EH (cell line): ENCODE measurements at places on chromosomes 13 and 19.
A peak's percentile ranks its signal among the peaks of the same experiment; 100 is the strongest.

GRCh38 chr19:10549733-10550132 lies 6.0 kb downstream of the ATG4D start:
- DNase-seq: no peak

DNA sequence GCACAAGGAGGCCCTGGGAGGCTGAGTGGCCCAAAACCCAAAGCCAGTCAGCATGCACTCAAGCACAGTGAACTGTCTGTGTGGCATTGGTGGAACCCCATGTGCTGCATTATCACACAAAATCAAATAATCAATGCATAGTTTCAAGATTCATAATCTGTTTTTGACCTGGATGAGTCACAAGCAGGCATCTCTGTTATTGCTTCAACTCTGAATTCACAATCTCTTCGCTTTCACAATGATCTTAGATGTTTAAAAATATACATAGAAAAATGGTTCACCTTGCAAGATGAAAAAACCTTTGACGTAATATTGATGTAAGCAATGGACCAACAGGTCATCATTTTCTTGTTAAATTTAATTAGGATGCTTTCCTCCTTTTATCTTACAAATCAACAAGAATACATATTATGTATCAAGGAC lies 455.4 kb downstream of the IRS2 start:
- DNase-seq: peak; percentile 39

GRCh38 chr19:15050639-15051038 lies 1.4 kb downstream of the CASP14 start:
- no peak for DNase-seq

GRCh38 chr13:105719859-105720258 lies 815.6 kb downstream of the EFNB2 start:
- no peak for DNase-seq

DNA sequence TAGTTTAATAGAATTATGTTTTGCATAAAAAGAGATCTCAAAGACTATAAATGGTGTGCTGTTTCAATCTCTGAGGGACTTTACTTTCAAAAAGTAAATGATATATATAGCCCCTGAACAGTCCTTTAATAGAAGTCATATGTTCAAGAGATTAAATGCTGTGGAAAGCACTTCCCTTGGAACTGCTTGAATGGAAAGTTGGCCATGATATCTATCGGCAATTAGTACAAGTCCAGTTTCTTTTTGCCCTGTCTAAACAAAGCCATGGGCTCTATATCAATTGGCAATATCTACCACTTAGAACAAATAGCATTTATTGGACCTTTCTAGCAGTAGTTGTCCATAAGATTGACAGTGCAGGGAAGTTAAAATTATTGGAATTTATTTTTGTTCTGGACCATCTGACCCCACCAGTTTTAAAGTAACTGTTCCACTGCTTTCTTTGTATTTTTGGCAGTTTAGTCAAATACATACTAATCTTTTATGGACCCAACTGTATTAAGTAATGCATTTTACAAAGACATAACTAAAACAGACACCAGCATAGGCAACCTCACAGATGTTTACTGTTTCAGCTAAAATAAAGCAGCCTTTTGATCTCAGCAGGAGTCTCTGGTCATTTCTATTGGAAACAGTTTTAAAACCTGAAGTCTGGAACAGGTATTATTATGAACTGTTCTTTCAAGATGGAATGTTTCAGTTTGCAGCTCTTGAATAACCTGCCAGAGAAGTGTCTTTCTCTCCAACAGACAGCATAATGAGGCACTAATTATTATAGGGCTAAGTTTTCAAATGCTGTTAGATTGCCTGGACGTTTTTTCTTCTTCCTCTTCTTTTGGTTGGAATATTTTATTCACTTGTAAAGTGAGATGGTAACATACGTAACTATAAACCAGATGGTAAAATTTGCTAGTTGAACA lies 282.6 kb downstream of the DCLK1 start:
- no peak for DNase-seq

- no peak for DNase-seq
Measured at GRCh38 chr19:54189145-54189734, at the start of gene MBOAT7. MBOAT7 (minus strand) TSS chr19:54189580; CDS start chr19:54188508, 1,072 bp downstream.

DNA sequence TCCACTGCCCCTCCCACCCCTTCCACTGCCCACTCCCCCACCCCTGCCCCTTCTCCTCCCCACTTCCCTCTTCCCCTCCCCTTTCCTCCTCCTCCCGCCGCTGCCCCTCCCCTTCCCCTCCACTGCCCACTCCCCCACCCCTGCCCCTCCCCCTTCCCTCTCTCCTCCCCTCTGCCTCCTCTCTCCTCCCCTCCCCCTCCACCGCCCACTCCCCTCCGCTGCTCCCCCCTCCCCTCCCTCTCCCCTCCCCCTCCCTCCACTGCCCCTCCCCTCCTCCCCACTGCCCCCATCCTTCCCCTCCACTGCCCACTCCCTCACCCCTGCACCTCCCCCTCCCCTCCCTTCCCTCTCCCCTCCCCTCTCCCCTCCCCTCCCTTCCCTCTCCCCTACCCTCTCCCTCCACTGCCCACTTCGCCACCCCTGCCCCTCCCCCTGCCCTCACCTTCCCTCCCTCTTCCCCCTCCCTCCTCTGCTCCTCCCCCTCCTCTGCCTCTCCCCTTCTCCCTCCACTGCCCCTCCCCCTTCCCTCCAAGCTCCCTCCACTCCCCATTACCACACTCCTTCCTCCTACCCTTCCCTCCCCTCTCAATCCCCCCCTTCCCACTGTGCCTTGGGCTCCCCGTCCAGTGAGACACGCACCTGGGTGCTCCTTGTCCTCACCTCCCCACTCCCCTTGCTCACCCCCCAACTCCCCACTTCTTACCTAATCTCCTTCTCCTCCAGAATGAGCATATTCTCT lies 21.9 kb downstream of the ATP8B3 start:
- DNase-seq: no peak

- peak; percentile 21 for DNase-seq
Measured at GRCh38 chr19:46660008-46660517, 919 bp downstream of the DACT3 start.

- DNase-seq: no peak
Measured at GRCh38 chr13:71577127-71577526, 289.9 kb downstream of the DACH1 start.

DNA sequence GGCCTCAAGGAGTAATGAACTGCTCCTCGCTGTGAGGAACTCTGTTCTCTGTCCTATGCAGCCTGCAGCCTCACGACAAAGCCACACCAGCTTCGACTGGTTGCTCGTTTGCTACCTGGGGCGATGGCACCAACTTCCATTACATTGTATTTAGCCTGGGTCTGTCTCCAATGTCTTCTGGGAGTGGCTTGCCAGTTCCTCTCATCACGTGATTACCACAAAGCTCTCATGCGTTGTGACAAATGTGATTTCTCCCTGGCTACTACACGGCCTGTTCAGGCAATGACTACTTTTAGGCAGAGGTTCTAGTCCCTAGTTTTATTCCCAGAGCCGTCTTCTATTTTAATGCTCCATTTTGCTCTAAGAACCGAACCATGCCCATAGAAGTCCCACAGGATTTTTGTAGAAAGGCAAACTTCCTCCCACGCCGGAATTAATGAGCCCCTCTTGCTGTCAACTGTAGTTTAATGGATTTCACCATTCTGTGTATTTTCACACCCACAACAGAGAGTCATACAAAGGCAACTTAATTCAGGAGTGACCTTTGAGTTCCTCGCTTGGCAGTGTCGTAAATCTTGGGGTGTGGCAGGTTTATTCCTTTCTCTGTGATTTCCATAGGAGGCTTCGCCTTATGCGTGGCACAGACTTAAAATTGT lies 351.9 kb downstream of the EFNB2 start:
- DNase-seq: no peak

GRCh38 chr19:3189702-3190469 lies 4.2 kb downstream of the NCLN start:
- DNase-seq: no peak

GRCh38 chr19:45123440-45123850 lies 30.5 kb downstream of the PPP1R37 start:
- no peak for DNase-seq

GRCh38 chr13:40161931-40162330 lies 504.5 kb downstream of the FOXO1 start:
- DNase-seq: no peak

DNA sequence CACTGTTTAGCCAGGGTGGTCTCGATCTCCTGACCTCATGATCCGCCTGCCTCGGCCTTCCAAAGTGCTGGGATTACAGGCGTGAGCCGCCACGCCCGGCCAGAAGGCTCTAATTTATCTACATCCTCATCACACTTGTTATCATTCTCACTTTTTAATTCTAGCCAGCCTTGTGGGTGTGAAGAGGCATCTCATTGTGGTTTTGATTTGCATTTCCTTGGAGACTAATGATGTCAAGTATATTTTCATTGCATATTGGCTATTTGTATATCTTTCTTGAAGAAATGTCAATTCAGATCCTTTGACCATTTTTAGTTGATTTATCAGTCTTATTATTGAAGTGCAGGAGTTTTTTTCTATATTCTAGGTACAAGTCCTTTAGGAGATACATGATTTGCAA lies 27.7 kb upstream of the HIF3A start:
- DNase-seq: no peak

GRCh38 chr13:25874907-25875306 lies 176.9 kb downstream of the SHISA2 start:
- no peak for DNase-seq

DNA sequence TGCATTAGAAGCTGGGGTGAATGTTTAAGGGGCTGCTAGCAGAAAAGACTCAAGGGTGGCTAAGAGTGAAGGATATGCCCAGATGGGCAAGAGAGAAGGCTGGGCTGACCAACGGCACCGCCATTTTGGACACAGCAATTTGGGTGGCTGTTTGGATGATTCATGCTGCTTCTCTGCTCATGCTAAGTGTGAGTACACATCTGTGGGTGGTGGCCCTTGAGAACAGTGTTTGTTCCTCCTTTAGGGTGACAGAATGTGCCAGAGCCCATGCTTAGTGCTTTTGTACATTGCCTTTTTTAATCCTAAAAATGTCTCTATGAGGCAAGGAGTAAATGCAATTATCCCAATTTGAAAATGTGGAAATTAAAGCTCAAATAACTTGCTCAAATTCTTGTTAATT lies 9.8 kb downstream of the CBY2 start:
- no peak for DNase-seq

GRCh38 chr13:92721620-92722019 lies 505.0 kb upstream of the GPC6 start:
- no peak for DNase-seq

DNA sequence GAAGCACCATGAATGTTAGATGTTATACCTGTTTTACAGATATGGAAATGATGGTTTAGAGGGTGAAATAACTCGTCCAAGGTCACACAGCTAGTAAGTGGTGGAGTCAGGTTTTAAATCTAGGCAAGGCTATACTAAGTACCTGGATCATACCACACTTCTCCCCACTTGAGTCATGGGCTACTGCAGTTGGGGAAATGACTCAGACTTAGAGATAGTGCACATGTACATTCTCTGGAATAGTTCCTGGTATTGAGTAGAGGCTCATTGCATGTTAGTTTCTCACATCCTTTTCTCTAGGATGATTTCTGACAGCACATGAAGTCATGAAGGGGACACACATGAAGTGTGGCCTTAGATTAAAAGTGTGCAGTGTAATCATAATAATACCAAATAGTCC lies 76.2 kb upstream of the TNFSF11 start:
- no peak for DNase-seq

DNA sequence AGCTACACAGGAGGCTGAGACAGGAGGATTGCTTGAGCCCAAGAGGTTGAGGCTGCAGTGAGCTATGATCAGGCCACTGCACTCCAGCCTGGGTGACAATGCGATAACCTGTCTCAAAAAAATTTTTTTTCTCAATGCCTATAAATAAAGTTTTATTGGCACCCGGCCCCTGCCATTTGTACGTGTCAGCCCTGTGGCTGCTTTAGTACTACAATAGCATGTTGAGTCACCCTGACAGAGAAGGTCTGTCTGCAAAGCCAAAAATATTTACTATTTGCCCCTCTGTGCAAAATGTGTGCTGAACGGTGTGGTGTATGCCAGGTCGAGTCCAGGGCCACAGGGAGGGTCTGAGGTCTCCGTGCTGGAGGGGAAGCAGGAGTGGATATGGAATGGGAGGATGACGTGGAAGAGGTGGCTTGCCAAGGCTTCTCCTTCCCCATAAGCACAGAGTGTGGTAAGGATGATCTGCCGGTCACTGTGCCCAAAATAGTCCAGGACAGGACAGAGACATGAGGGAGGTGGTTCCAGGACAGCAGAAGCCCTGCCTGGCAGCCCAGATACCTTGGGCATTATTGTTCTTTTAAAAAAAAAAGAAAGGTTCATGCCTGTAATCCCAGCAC lies 10.0 kb downstream of the NMRK2 start:
- peak; percentile 25 for DNase-seq

GRCh38 chr19:54024660-54025059 lies 33.2 kb downstream of the CACNG6 start:
- no peak for DNase-seq

- no peak for DNase-seq
Measured at GRCh38 chr19:2678044-2678671, 24.3 kb downstream of the GNG7 start.

DNA sequence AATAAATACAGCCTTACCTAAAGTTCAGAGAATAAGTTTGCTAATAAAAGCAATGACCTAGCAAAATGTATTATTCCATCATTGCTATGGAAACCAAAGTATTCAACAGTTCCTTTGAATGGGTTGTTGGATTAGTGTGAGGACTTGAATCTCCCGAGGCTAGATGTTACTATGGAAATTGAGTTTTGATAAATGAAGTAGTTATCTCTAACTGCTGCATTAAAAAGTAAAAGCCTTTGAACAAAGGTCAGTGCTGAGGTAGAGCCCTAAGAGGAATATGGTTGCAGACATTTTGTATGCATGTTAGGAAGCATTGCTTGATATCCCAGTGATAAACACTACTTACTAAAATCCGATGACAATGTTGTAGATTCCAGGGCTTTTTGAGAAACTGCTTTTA lies 6.2 kb downstream of the KLF5 start:
- no peak for DNase-seq

DNA sequence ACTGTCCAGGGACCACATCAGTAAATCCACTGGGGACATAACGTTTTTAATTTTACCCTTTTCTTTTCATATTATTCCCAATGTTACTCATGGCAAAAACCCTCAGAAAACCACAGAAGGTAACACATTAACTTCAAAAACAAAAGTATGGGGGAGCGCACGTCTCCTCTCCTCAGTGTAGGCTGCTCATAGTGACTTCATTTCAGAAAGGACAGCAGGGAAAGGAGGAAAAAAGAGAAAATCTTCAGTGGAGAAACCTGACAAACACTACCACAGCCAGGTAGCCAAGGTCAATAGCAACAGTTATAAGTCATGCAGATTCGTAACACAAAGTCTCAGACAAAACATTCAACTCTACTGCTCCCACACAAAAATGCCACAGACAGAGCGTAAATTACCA lies 21.4 kb downstream of the DZIP1 start:
- no peak for DNase-seq

- DNase-seq: no peak
Measured at GRCh38 chr19:44719262-44719701, 20.3 kb downstream of the CEACAM16 start.

DNA sequence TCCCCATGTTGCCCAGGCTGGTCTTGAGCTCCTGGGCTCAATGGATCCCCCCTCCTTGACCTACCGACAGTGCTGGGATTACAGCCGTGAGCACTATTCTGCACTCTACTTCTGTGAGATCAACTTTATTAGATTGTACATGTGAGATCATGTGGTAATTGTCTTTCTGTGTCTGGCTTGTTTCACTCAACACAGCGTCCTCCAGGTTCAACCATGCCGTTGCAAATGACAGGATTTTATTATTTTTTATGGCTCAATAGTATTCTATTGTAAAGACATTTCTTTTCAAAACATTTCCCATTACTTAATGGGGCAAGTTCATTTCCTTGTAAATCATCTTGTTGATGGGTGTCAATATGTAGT lies 1.5 kb upstream of the OBI1 start:
- no peak for DNase-seq

GRCh38 chr19:52464798-52465470 lies 11.6 kb downstream of the ZNF578 start:
- no peak for DNase-seq
